ENCODE measurements at places on chromosomes 4 and X.

- H3K4me3 ChIP-seq: no peak overlapping the region
- H3K27ac ChIP-seq: no peak overlapping the region
- H3K27me3 ChIP-seq: no peaks in the 10 kb centered on the region
- no peak for DNase-seq
Measured at GRCh38 chrX:18935893-18936292, 48.0 kb downstream of the PHKA2 start.

DNA sequence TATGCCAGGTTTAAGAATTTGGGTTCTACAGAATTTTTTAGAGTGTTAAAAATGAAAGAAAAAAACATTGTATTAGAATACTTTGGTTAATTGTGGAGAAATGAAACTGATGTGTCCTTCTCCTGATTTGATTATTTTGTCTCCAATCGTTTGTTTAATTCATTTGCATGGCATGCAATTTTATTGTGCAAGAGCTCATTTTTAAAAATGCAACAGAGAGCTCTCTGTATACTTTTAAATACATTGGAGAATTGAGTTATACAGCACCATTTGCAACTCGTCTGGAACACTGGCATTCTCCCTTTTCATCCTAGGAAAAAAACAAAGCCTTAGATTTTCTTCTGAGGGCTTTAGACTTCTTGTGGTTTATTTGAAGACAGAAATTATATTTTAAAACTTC, 689 bp downstream of the EXOC1L start:
- peaks cover 24% of the 10 kb centered on the region for H3K27me3 ChIP-seq
- peaks cover 7% of the 10 kb centered on the region for H3K4me1 ChIP-seq
- no peaks in the 10 kb centered on the region for H3K36me3 ChIP-seq
- DNase-seq: no peak
- no peak overlapping the region for H3K27ac ChIP-seq

DNA sequence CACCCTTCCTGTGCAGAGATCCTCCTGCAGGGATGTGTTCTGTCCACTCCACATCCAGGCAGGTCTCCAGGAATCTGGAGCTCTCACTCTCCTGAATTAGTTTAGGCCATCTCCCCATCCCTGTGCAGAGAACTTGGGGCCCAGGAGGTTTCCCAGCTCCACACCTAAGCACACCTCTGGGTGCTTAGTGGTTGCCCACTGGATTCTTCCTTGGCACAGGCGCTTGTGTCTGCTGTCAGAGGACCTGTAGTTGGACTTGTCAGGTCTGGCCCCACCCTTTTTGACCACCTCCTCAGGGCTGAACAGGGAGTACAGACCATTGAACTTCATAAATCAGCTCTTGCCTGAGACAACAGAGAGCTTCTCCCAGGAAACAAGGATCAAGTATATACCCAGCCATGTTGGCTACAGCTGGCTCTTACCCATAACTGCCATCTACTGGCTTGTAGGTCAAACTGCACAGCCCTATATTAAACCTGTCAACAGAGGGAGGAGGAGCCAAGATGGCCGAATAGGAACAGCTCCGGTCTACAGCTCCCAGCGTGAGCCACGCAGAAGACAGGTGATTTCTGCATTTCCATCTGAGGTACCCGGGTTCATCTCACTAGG, 275.5 kb downstream of the PPARGC1A start:
- H3K27me3 ChIP-seq: no peaks in the 10 kb centered on the region
- H3K36me3 ChIP-seq: no peaks in the 10 kb centered on the region
- H3K27ac ChIP-seq: no peak overlapping the region
- peak; percentile 1 for DNase-seq
- H3K4me1 ChIP-seq: no peaks in the 10 kb centered on the region

- peak overlapping the region; percentile 81 for H3K27ac ChIP-seq
- peak; percentile 20 for DNase-seq
- H3K27me3 ChIP-seq: no peaks in the 10 kb centered on the region
- H3K4me1 ChIP-seq: peaks cover 40% of the 10 kb centered on the region
Measured at GRCh38 chrX:13719192-13719856, 15.1 kb downstream of the TRAPPC2 start.

DNA sequence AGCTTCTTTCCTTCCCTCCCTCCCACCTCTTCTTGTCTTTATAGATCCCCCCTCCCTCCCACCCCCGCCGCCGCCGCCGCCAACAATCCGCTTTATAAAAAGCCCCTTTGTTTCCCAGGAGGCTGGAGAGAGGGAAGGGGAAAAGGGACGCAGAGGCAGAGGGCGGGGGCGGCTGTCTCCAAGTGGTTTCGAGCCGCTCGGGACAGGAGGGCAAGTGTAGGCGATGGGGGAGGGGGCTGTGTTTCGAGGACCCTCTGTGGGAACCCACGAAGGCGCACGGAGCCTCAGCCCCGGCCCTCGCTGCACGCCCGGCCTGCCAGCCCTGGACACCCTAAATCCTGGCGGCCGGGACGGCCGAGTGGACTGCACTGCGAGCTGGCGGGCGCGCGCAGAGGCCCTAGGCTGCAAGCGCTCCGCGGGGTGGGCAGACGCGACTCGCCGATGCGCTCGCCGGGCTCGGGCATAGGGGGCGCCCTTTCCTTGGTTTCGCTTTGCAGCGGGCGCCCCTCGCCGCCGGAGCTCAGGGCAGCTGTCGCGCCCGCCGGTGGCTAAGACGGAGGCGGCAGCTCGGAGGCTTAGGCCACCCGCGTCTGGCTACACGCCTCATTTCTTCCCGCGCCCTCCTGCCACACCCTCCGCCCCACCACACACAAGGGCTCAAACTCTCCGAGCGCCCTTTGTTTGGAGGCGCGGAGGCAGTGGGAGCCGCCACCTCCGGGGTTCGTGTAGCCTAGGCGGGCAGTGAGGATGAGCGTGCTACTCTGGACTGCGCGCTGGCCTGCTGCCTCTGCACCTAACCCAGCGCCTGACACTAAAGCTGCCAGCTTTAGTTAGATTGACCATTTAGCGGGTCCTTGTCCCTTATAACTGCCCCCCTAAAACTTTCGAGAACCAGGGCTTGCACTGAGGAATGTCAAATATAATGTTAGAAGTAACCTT, 2.2 kb downstream of the MAMLD1 start:
- no peaks in the 10 kb centered on the region for H3K36me3 ChIP-seq
- H3K4me3 ChIP-seq: peak overlapping the region; percentile 73
- DNase-seq: peak; percentile 69
- peak overlapping the region; percentile 34 for H3K27ac ChIP-seq

DNA sequence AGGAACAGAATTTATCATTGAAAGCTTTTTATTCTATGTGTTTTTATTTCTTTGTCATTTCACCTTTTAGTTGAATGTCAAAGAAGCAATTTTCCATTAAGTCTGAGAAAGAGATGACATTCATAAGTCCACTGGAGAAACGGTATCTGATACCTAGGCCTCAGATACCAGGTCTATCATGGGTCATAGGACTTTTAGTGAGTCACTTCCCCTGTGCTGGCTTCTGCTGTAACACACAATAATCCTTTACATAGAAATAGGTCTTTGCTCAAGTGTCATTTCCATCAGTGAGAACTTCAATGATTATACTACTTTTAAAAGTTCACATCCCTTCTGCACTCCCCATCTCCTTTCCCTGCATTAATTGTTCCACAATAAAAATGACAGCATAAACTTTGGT, 125.5 kb upstream of the ARMCX2 start:
- no peak for DNase-seq
- H3K4me1 ChIP-seq: no peaks in the 10 kb centered on the region
- H3K27me3 ChIP-seq: no peaks in the 10 kb centered on the region
- H3K4me3 ChIP-seq: no peak overlapping the region
- no peaks in the 10 kb centered on the region for H3K36me3 ChIP-seq

- peak overlapping the region; percentile 92 for H3K27ac ChIP-seq
- H3K27me3 ChIP-seq: no peaks in the 10 kb centered on the region
- peaks cover 34% of the 10 kb centered on the region for H3K4me1 ChIP-seq
- H3K36me3 ChIP-seq: peaks cover 19% of the 10 kb centered on the region
- DNase-seq: no peak
- peak overlapping the region; percentile 82 for H3K4me3 ChIP-seq
Measured at GRCh38 chr4:1869530-1870327, 1.5 kb upstream of the NSD2 start.
